Stimulated activated naive CD8-positive, alpha-beta T cell treated with anti-CD3 and anti-CD28 coated beads, Interleukin-15, amount 100 ng/mL, for 72 hours (primary cell): ENCODE measurements at places on chromosomes 5 and 9.
A peak's percentile ranks its signal among the peaks of the same experiment; 100 is the strongest.

GRCh38 chr5:181243018-181243563 is 615 bp downstream of the RACK1 start:
- no peak for DNase-seq

DNA sequence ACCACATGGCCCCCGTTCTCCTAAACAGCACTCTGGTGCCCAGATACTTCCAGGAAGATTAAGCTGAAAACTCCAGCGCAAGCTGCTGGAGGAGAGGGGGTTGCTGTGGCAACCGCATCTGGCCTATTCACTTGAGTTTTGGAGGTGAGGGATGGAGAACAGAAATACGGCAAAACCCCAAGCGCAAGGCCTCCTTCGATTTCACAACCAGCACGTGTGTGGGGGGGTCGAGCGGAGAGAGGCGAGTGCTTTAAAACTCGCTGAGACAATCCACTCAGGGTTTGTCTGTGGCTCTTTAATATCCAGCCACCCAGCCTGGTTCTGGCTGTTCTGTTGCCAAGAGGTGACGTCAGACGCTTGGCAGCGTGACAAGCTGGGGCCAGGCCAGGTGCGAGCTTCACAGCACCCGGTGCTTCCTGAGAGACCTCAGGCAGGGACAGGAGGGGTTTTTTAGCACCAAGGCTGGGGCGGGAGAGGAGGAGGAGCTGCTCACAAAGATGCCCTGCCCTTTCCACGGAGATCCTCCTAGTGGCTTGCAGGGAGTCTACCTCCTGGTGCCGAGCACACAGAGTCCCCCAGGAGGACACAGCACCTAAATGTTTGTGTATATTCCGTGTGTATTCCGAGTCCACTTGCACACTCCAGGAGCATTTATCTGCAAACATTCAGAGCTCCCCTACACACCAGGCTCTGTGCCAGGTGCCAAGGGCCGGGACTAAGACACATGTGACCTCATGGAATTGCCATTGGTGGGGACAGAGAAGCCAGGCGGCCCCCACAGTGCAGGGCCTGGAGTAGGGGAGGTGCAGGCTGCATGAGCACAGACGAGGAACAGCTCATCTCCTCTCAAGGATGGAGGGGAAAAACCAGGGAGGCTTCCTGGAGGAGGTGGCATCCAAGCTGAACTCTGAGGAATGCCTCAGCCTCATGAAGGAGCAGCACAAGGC is 194.6 kb downstream of the OLFM1 start:
- DNase-seq = no peak

DNA sequence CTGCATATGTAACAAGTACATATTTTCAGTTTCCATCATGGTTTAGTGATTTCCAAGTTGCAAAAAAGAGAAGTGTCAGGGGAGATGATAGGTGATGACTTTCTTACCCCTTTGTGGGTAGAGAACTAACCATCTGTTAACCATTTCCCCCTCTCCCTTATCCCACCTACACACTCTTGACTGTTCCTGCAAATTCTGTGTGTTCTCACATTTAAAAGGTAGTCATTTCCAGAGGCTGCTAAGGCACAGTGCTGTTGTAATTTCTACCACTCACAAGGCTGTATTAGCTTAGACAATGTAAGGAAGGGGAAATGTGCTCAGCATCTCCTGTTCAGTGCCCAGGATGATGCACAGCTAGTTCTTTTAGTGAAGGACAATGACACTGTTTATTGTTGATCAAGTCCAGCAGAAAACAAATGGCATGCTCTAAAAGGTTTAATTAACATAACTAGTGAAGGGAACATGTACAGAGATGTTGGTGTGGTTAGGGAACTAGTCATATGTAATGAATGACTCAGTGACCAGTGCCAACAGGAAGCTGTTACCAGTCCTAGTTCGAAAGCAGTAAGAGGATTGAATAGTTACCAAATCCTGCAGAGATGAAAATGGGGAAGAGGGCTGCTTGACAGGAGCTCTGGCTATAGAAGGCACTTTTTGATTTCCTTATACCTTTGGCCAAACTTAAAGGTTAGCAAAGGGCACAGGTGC is 165.1 kb downstream of the PLK2 start:
- no peak for DNase-seq

DNA sequence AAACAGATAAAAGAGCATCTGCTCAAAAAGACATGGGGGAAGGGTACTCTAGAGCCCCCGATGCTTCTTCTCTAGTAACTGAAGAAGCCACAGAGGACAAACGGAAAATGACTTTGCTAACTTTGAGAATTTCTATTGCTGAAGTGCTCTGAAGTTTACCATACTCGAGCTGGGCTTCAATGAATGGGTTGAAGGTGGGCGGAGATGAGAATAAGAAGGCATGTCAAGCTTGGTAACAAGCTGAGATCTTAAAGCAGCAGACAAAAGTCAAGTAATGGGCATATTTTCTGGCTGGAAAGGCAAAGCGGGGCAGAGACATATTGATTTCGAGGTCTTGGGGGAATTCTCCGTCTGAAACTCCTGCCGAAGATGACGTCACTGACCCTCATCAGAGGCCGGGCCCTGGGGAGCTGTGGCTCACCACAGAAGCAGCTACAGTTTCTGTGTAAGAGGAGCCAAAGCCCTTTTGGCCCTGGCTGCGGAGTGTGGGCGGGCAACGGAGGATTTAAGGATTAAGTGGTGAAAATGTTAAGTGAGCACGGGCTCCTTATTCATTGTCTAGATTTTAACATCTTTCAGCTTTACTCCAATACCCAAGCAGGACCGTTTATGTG is 115.8 kb upstream of the SLIT3 start:
- DNase-seq = no peak

DNA sequence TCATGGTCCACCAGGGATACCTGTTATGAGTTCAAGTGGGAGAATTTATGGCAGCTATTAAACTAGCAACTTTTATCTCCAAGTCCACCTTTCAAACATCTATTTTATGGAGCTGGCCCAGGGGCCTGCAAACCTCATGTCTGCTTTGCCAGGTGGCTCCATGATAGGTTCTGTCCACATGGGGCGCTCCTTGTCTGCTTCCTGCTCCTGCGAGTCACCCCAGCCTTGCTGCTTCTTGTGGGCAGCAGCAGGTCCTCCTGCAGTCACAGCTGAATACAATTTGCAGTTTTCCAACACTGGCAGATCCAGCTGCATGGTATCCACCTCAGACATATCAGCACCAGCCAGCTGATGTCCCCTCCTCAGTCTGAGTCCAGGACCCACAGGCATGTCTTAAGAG is 39.6 kb upstream of the FRRS1L start:
- no peak for DNase-seq

DNA sequence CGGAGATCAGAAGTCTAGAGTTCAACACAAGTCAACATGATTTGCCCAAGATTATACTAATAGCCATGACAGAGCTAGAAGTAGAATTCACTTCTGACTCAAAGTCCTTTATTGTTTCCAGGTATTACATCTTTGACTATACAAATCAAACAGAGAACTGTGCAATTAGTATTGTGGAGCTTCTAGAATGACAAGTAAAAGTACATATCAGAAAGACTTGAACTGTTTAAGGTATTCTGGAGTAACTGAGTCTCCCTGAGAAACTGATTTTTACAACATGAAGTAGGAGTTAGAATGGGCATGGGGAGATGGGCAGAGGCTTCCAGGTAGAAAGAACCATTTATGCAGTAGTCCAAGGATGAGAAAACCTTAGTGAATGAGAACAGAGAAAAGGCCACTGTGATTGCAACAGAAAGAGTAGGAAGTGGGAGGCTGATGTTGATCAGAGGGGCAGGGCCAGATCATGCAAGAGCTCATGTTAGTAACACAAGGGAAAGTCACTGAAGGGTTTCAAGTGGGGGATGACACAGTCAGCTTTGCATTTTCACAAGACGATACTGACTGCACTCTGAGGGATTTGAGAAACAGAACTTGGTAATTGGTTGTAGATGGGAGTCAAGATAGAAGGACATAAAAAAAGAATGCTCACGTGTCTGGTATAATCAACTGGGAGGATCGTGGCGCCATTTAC is 280.7 kb downstream of the RFX3 start:
- no peak for DNase-seq

DNA sequence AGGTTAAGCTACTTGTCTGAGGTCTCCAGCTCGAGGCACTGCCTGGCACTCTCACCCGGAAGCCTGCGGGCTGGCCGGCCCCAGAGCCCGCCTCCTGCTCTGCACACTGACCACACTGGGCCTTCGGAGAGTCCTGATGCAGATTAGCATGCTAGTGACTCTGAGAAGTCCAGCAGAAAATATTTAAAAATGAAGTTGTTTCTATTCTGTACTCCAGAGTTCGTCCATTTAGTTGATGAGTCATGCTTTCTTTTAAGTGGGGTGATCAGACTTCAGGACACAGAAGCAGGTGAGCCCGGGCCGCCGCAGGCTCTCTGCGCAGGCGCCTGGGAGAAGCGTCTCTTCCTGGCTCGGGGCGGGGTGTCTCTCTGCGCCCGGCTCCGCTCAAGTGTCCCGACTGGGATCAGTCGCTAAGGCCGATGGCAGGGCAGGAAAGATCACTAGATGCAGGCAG is 32.5 kb downstream of the FAM240B start:
- peak; percentile 24 for DNase-seq

DNA sequence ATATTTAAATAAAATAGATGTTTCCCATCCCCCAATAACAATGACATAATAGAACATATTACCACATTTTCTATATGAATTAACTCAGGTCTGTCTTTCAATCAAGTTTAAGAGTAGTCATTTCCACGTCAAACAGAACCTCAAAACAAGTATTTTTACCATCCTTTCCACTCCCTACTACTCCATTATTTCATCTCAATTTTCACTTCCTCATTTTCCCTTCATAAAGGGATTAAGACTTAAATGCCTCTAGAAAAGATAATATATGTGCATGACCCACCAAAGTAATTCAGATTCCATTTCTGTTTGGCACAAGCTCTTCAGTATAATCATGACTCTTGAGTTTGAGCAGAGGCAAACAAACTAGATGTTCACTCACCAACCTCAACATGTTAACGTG is 40.4 kb downstream of the ELOVL7 start:
- no peak for DNase-seq

DNA sequence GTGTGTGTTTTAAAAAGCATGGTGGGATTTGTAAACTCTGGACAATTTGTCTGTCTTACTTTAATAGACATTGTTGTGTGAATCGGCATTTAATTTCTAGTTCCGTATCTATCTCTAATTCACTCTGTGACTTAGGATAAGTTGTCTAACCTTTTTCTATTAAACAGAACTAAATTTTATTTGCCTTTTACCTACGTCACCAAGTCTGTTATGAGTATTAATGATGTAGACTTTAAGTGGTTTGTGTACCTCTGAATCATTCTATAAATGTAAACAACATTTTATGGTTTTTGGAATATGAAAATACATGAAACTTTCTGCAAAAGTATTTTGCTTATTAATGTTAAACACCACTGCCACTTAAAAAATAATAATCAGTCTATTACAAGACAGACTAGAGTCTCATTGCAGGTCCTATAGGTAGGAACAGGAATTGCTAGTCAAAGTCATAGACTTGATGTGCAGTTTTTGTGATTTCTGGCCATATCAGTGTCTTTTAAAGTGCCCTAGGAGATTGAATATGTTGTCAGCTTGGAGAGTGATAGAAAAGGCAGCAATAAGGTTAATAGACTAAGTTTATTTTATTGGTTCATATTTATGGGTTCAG is 5.6 kb downstream of the RBM27 start:
- DNase-seq = no peak

- no peak for DNase-seq
Observed at GRCh38 chr9:126144603-126145456, 181.8 kb upstream of the MVB12B start.

DNA sequence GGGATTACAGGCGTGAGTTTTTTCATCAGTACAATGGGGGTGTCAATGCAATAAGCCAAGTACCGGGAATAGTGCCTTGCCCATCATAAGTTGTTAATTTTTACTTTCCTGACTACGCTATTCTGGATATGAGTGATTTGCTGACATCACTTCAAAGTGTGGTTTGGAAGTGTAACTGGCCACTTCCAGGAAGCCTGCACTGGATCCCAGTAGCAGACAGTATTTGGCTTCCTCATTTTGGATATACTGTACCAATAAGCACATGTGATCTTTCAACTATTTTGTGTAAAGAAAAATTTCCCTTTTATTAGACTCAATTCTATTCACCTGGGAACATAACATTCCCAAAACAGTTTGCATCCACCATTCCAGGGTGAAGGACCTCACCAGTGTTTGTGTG is 417.7 kb upstream of the KLF4 start:
- DNase-seq = no peak

DNA sequence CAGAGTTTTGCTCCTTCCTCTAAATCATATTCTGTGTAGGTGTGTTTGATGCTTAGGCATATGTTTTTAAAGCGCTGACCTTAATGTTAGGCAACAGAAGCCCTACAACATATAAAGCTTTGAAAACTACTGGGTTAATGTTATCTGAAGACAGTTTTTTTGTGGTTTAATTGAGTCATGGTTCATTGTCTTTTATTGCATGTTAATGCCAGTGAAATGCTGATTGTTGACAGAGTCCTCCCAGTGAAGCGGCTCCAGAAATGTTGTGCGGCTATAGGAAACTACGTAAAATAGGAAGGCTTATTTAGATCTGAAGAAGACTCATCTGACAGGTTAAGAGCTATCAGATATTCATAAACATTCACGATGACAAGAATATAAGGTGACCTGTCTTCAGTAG is 424.6 kb downstream of the CCDC171 start:
- DNase-seq = no peak

DNA sequence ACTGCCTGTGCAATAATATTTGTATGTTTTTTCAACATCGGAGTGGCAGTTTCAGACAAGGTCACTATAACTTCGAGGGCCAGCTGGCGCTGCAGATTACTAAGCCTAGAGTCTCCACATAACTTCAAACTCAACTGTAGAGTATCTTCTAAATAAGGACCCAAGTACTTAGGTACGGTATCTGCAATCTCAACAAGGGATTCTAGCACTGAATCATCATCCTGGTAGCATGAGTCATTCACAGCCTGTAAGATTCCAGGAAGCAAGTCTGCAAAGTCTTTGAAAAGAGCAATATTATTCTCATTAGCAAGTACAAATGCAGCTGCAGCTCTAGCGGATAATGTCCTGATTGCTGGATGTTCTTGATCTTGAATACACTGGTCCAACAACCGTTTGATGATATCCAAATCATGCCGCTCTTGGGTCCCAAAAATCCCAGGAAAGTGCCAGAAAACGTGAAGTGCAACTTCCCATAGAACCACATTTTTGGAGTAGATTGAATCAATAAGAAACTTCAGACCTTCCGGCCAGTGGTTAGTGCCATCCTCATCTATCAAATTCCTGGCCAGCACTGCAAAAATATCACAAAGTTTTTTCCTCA is 654 bp downstream of the RANBP6 start:
- no peak for DNase-seq

DNA sequence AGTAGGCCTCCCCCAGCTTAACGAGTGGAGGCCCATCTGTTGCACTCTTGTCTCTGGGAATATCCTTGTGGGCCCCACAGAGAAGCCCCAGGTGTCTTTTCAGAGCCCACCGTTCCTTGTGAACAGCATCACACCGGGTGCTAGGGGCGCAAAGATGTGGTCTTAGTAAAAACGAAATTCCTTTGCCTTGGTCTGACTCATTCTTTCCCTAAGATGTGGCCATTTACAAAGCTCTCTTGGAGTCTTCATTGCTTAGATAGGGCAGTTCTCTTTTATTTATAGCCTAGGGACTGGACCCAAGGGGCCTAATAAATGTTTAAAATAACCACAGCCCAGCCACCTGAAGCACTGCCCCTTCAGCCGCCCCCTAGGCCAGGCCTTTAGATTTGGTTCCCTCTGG is 52.8 kb upstream of the RPL26L1 start:
- no peak for DNase-seq

- DNase-seq = no peak
Observed at GRCh38 chr9:104313396-104314110, 190.5 kb upstream of the OR13F1 start.
